CD14-positive monocyte (primary cell): ENCODE measurements at places on chromosomes 3 and 15.

DNA sequence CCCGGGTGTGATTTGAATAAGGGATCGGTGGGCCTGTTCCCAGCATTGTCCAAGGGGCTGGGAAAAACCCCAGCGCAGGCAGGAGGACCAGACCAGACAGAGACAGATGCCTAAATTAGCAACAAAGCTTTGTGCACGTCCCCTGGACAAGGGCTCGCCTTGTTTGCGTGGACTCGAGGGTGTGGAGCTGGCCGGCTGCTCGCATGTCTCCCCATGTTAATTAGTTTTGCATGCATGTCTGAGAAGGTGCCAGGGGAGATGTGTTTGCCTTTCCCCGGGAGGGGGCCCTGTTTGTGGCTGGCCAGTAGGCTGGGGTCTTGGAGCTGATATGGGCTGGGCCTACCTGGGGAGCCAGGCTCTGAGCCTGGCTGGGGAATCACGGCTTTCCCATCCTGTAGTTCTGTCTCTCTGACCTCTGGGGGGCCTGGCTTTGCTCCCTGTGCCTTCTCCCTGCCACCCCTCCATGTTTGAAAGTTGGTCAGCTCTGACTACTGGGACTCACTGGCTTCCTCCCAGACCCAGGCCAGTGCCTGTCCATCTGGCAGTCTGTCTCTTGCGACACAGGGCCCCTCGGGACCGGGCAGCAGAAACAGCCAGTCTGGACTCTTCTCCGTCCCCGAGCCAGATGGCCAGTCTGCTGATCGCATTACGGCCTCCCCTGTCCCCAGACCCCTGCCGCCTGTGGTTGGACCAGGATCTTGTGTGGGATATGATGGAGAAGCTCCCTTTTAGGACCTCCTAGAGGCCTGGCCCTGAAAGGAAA is 55.4 kb upstream of the POLG start:
- no peak for DNase-seq

- DNase-seq = no peak
Measured at GRCh38 chr3:116018646-116019045, 395.3 kb downstream of the GAP43 start.

DNA sequence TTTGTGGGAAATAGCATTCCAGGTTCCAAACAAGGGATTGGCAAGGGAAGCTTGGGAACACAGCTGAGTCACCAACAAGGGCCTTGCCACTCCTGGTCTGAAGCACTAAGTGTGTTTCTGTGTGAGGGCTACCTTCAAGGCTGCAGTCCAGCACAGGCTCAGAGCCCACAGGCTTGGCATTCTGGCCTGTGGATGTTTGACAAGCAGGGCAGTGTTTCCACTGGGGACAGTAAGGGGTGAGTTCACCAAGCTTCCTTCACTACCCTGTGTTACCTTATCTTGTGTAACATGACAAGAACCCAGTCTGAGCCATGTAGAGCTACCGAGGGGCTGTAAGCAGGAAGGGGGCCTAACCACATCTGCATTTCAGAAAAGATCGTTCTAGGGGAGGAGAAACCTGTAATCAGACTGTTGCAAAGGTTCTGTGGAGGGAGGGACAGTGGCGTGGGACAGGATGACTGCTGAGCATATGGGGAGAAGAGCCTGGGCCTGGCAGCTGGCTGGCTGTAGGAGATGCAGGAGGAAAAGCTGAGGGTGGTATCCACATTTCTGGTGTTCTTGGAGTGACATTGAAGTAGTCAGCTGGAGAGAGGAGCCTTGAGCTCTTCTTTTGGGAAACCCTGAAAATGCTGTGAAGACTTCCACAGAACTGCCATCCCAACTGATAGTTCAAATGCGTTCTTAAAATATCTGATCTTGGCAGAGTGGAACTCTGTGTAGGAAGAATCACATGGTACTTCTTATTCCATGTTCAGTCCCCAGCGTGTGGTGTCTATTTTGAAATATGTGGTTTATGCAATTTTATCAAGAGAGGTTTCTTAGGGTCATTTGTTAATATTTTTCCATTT is 61.3 kb downstream of the CTDSPL start:
- DNase-seq = no peak

- DNase-seq = no peak
Measured at GRCh38 chr3:53708001-53708621, 138.1 kb downstream of the CHDH start.

DNA sequence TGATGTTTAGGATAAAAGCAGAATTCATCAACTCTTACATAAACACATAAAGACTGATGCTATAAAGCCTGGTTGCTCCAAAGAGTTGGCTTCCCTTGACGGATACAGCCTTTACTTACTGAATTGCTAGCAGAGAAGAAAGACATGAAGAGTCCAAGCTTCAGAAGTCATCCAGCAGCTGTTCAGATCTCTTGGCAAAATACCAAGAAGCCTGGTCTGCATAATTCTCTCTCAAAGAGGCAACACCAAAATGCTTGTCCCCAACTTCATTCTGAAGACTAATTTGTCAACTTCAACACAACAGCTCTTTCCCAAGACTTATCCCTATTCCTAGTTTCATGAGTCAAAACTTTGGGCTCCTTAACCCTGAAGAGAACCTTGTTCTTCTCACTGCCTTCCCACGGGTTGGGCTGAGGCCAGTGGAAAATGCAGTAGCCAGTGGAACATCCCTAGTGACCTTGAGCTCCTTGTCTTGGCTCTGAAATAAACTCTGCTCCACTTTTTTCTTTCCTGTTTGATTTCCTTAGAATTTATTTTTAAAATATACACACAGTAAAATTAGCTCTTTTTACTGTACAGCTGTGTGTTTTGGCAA is 119.2 kb upstream of the THBS1 start:
- no peak for DNase-seq

GRCh38 chr15:25435474-25436243 is 3.2 kb downstream of the UBE3A start:
- DNase-seq = no peak

- DNase-seq = no peak
Measured at GRCh38 chr3:125151916-125152315, 60.6 kb downstream of the SLC12A8 start.

- DNase-seq = no peak
Measured at GRCh38 chr3:119835556-119835955, 53.7 kb downstream of the NR1I2 start.

DNA sequence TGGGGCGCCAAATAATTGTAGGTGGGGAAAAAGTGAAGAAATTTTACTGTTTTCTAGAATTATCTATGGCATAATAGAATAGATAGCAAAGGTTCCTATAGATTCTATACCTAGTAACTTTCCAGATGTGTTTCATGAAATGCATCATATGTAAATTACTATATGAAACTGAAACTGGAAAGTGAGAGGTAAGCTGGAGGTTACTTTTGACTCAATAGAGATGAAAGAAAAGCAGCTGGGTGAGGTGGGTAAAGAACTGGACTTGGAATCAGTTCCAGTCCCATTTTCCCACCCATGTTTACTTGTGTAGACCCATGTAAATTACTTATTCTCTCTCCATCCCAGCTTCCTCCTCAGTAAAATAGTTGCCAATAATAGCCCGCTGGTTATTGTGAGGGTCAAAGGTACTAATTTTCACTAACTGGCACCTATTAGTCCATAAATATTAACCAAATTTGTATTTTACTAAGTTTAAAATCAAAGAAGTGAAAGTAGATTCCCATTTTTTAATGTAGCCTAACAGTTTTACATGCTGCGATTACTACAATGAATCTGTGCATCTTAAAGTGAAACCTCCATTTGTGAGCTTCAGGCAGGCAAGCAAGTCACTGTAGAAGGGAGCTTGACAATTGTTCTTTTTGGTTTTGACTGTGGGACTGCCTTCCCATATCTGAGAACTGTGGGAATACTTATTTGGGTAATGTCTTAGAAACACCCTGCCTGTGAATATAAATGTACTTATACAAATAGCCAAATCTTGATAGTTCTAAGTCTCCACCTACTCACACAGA is 312.1 kb downstream of the SLC9A9 start:
- no peak for DNase-seq

DNA sequence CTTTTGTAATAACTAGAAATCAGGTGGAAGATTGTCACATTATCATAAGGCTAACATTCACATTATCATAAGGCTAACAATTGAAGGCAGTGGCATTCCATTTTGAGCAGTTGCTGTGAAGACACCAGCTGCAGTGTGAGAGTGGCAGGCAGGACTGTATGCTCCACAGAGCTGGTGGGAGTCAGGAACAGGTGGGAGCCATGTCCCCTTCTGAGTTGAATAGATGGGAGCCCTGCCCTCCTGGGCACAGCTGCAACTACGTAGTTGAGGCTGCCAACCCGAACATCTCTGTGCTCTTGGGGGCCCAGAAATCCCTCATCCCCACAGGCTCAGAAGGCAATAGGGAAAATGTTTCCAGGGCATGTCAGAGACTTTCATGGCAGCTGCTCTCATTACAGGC is 1627.6 kb downstream of the SI start:
- DNase-seq = no peak

DNA sequence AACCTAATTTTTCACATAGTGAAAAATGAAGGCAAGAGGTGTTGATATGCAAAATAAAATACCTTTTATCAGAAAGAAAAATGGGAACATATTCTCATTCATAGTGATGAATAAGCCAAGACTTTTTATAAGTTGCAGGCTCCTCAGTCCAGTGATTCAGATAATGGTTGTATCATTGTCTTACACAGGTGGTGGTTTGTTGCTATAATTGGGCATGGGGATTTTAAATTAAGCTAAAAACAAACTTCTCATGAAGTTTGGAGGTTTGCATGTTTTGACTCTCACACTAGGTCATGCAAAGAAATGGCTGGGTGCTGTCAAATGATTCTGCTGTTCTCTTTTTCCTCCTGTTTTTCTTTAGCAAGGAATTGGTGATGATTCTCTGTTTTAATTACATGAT is 60.8 kb upstream of the SKIL start:
- DNase-seq = no peak

DNA sequence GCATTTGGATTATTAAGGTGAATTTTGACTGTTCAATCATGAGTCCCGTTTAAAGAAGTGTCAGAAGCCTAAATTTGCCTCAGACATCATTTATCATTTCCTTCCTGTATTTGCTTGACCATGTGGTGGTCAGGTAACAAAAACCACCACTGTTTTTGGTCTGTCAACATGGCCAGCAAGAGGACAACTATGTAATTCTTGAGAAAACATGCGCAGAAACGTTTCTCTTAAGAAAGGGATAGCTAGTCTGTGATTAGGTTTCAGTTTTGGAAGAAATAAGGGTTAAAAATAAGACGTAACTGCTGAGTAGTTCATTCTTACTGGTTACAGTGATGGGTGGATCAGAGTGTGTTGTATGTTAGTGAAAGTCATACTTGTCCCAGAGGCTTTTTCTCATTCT is 204.5 kb downstream of the AKAP13 start:
- DNase-seq = peak; percentile 45

- no peak for DNase-seq
Measured at GRCh38 chr15:55528812-55529211, 20.8 kb upstream of the DNAAF4 start.

GRCh38 chr3:15023719-15024118 is 41.4 kb downstream of the MRPS25 start:
- DNase-seq = no peak

GRCh38 chr15:59738676-59739075 is 49.6 kb upstream of the BNIP2 start:
- DNase-seq = no peak

DNA sequence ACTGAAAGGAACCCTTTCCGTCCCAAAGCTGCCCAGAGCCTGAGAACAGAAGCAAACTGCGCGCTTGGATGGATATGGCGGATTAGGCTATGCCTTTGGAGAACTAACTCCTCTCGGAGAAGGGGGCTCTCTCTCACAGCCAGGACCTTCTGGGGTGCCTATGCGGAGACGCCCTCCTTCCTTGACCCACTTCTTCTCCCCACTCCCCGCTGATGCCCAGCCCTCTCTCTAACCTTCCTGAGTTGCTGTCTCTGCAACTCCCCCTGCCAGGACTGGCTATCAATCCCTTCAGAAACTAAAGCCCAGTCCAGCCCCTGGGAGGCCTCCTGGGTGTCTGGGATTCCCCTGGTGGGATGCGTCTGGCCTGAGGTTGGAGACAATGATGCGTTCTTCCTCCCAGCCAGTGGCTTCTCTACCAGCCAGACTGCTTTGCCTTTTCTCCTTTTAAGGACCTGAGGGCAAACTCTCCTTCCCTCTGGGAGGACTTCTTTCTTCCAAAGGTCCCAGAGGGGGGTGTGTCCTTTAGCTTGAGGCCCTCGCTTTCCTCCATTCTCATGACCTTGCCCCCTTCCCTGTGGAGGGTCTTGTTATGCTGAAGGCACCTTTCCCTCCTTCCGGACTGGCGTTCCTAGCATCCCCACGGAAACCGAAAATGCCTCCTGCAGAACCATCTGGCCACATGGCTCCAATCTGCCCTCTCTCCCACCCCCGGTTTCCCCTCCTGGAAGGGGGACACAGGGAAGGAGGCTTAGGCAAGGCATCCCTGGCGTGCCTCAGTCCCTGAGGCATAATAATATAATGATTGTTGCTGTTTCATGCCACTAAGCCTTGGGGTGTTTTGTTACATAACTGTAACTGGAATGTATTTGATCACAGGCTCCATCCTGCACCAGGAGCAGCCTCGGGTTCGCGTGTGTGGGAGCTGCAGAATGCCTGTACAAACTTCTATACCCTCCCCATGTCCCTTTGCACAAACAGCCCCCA is 63.4 kb upstream of the C15orf39 start:
- DNase-seq = no peak

DNA sequence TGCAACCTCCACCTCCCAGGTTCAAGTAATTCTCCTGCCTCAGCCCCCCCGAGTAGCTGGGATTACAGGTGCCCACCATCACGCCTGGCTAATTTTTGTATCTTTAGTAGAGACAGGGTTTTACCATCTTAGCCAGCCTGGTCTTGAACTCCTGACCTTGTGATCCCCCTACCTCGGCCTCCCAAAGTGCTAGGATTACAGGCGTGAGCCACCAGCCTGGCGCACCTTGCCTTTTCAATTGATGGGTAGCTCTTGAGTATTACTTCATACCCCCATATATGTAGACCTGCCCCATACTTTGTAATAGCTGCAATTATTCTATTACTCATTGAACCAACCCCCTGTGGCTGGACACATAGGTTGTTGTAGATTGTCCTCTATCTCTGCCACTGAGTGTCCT is 101.3 kb downstream of the LRRK1 start:
- DNase-seq = no peak

DNA sequence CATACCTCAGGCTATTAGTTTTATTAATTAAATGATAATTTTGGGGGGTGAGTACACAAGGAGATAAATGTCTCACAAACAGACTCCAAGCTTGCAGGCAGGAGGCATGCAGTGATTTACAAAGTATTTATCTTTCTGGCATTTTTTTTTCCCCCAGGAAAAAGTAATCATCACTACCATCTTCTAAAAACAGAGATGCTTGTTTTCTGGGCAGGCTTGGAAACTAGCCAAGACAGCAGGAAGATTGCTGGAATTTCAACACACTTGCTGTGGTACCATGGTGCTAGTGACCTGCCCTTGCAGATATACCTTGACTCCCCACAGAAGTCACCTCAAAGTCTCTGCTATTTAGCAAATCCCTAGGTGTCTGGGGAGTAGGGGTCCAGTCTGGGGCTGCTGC is 732.8 kb upstream of the CFAP20DC start:
- no peak for DNase-seq

GRCh38 chr15:61063875-61064320 is 165.2 kb downstream of the RORA start:
- DNase-seq = no peak

GRCh38 chr3:173933113-173933512 is 535.6 kb downstream of the NLGN1 start:
- no peak for DNase-seq
